ENCODE measurements at places on chromosomes 4 and X.

DNA sequence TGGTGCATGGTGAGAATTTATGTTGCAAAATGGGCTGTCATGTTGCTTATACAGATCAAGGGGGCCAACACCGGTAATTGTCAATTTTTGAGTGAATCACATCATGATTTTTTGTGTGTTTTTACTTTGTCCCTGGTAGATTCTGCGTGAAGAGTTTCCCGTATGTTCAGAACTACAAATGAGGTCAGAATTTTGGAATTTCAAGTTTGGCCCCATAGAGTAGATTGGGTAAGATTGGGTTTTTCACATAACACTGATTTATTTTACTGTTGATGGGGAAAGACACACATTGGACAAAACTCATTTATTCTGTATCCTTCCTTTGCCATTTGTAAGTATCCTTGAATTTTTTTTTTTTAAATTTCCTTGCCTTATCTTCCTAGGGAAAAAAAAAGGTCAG, 158.5 kb upstream of the MXRA5 start:
- DNase-seq, result no peak

DNA sequence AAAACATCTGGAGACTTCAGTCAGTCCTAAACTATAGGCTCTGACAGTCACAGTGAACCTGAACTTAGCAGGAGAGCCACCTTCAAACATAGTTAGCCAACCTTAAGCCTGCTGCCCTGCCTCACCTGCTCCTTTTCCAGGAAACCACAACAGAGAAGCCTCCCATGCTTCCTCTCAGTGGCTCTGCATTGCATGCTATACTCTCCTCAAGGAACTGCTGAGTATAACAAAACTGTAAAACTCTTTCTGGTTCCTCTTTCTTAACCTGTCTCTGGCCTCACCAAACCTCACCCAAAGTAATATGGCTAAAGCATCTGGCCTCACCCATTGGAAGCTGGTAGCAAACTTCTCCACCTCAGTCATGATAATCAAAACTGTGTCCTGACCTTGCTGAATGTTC, 122.1 kb downstream of the ANKRD50 start:
- DNase-seq, result no peak

DNA sequence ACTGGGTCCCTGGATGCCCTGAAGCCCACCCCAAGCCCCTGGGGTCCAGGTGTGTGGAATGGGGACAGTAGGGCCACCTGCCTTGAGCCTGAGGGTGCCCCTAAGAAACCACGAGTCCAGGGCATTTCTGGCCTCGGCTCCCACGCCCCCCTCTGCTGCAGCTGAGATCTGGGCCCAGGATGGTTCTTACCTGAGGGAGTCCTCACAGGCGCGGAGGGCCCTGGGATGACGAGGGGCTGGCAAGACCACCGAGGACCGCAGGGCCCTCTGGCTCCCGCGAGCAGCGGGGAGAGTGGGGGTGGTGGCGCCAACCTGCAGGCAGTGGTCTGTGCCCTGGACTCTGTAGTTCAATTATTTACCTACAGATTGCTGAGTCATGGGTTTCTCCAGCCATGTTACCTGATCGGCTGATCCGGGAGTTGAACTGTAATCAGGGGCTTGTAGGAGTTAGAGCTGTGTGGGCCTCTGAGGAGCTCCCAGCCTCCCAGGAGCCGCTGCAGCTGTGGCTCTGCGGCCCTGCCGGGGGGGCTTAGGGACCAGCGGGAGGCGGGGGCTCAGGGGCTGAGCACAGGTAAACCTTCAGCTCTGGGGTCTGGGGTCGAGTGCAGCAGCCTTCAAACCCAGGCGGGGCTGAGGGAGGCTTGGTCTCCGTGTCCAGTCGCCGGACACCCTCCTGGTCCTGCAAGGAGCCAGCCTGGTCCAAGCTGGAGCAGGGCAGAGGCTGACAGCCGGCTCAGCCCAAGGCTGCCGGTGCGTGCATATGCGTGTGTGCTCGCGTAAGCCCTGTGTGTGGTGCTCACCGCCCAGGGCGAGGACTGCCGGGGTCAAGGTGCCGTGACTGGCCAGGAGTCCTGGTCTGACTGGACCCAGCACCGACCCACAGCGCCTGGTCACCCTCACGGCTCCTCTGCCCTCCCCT, at the start of gene SLC26A1:
Gene SLC26A1 (minus strand): TSS at position 294 of the 919 bp plus-strand sequence. CDS start 1,701 bp downstream, outside the sequence.
- DNase-seq, result no peak

GRCh38 chr4:153661215-153661822, 22.8 kb upstream of the TLR2 start:
- no peak for DNase-seq

DNA sequence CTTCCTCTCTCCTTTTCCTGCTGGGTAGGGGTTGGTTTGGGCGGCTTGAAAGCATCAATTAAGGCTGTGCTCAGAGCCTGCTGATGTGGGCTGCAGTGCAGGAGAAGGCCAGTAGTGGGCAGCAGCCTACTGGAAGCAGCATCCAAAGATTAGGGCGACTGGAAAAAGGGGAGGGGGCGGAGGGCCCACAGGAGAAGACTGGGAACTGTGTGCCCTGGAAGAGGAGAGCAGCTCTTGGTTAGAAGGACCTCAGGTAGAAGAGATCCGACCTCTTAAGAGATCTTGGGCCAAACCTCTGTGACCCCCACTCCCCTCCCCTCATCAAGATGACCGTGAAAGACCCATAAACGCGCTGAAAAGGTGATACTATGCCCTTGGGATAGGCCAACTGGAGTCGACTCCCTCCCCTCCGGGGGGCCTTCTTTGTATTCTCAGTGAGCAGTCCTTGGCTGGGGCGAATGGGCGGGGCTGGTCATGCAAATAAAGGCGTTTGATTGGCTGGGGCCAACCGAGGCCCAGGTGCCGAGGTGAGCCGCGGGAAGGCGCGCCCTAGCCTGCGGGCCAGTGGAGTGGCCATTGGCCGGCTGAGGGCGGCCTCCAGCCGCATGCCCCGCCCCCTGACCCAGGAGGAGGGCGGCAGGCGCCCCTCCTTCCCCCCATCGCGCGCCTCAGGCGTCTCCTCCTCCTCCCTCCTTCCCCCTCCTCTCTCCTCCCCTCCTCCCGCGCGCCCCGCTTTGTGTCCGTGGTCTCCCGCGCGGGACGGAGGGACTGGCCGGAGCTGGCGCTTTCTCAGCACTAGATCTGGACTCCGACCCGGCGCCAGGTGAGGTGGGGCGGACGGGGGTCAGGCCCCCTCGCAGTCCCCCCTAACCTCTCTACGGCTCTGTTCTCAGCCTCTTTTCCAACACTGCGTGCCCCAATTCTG, 10.1 kb downstream of the DLG3 start:
- peak; percentile 84 for DNase-seq

- DNase-seq, result peak; percentile 64
These were observed 63.2 kb downstream of the CLDN22 start for GRCh38 chr4:183256756-183257385.

DNA sequence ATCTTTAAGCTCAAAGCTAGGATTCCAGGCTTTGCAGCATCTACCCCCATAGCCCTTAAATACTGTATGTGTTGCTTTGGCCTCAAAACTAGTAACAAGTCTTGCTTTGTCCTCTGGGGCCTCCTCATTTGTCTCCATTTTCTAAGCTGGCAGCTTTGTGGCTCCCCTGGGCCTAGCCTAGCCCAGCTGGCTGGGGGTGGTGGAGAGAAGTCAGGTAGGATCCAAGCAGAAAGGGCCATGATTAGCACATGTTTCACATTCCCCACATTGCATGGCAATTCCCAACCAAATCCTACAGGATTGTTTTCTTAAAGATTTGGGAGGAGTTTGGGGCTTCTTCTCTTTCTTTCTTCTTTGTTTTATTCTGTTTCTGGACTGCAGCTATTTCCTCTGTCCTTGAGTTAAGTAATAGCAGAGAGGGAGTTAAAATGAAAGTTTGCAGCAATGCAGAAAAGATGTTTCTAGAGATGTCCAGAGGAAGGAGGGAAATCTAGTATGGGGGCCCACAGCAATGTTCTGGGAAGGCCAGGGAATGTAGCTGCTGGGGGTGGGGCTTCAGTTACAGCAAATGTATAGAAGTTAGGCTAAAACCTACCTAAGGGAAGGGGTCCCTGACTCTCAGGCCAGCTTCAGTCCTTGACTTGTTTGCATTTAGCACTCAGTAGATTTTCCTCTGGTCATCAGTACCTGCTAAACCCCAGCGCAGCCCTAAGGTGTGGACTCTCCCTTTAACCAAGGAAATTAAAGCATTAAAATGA, 92.1 kb downstream of the SHROOM4 start:
- DNase-seq, result no peak

GRCh38 chr4:148112231-148112982, 329.8 kb downstream of the NR3C2 start:
- no peak for DNase-seq

DNA sequence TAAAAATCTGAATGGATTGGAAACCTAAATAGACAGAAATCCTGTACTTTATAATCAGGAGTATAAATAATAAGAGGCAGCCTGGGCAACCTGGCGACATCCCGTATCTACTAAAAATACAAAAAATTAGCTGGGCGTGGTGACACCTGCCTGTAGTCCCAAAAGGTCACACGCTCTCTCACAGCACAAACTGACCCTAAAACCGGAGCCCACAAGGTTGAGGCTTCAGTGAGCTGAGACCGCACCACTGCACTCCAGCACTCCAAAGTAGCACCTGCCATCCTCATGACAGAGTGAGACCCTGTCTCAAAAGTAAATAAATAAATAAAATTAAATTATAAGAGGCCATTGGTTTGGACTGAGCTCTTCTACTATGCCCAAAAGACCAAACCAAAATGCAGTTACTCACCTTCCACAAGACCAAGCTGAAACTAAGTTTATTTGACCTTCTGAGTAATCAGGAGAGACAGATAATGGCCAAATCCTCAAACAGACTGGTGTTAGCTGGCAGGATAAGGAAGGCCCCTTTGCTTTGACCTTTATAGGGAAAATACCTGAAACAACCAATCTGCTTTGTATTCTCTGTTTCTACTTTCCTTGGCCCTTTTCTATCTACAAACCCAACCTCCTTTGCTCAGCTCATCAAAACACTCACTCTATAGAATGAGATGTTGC, 3.2 kb upstream of the GRSF1 start:
- DNase-seq, result peak; percentile 28

- no peak for DNase-seq
These were observed 148.3 kb upstream of the TLL1 start for GRCh38 chr4:165724786-165725185.

DNA sequence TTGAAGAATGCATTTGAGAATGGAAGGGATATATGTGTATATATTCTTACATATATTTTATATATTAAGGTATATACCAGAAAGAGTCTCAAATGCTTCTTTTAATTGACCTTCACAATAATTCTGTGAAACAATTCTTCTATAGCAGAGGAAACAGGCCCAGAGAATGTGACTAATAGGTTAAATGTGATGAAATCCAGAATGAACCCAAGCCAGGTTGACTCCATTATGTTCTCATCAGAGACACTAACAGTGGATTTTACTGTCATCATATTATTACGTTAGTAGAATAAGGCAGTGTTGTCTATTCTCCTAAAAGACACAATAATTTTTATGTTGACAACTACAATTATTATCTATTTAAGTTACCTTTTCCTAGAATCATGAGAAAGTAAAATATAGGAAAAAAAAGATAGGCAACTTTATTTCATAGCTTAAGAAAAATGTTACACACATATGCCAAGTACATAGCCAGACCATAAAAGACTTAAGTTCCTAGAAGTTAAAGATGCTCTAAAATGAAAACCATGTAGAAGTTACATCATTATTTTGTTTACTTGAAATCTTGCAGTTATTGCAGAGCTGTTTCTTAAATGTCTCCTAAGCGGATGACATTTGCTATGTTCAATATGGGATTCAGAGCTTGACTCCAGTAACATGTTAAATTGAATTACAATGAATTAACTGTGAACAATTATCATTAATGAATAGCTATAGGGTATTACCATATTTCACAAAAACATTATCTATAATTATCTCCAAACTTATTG, 56.2 kb upstream of the ANKRD50 start:
- DNase-seq, result no peak

Measured in activated CD8-positive, alpha-beta T cell treated with anti-CD3 and anti-CD28 coated beads for 36 hours (primary cell).